ENCODE measurements at places on chromosomes 3 and 15.

DNA sequence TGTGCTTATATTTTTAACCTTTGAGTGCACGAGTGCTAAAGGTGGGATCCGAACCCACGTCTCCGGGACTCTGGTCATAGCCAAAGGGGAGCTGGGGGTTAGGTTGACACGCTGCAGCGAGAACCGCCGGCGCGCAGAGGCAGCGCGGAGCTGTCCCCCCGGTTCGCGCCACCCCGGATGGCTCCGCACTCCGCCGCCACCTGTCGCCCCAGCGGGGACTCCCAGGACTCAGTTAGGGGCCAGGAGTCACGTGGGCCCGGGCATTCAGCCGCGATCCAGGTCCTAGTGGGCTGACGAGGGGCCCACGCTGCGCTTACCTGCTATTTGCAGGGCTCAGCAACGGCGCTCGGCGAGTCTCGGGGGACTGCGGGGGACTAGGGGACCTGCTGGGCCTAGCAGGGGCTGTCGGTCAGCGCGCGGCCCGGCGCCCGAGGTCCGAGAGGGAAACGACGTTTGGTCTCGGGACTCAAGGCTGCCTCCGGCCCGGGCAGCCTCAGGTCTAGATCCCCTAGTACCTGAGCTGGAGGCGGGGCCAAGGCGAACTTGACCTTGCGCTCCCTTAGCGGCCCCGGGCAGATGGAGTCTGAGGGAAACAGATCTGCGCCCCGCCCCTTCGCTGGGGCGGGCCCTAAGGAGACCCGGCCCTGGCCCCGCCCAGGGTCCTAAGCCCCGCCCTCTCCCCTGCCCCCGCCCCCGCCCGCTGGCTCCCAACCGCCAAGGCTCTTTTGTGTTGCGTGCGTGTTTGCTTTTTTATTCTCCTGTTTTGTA, at the start of gene NMNAT3:
NMNAT3 (minus strand) TSS at position 585 of the 768 bp plus-strand sequence. CDS start 50,248 bp downstream, outside the sequence.
- DNase-seq = peak; percentile 86

GRCh38 chr3:16841904-16842271, 42.9 kb upstream of the PLCL2 start:
- peak; percentile 65 for DNase-seq

DNA sequence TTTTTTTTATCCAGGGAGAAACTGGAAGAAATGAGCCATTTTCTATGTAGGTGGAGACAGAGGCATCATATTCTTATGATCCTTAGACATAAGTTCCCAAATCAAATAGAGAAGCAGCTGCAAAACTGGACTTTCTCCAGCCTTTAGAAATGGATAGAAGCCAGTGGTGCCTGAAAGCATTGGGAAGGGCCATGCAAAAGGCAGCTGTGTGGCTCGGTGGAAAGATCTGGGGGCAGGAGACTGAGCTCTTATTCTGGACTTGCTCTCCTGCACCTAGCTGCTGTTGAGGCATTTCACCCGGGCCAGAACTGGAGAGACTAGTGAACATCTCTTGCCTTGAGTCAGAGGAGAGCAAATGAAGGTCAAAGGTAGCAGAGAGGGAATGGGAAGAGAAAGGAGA, 73.1 kb downstream of the TFG start:
- DNase-seq = no peak

DNA sequence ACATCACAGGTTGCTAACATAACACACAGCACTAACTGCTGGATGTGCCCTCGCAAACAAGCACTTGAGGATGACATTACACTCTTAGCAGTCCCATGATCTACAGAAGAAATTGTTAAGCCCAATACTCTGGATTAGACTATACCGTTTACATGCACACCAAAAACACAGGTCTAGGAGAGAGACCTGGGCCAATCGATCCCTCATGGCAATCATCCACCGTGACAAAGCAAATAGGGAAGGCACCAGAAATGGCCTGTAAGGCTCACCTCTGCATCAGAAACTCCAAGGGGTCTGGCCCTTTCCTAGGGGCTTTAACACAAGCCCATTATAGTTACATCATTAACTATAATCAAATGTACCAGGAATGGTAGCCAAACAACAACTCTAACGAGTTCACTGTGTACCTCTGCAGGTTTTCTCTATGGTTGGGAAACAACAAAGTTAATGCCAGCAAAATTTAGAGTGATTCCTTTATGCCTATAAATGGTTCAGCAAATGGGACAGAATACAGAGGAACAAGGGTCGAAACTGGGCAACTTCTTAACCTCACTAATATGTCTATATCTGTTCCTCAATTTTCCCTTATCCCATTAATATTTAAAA, 18.5 kb downstream of the TRANK1 start:
- no peak for DNase-seq

DNA sequence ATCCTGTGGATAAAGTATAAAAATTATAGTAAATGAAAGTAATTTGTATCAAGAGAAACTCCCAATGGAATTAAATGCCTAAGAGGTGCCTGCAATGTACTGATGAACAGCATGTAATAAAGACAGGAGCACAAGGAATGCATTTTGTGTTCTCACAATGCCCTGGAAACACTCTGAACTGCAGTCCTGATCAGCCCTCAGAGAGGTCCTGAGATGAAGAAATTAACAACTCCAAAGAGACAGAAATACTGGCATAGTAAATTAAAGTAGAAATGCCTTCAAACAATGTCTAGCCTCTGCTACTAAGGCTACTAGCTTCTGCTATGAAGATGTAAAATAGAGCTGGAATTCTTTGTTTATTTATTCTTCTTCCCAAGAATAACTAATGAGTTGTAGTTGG, 59.9 kb downstream of the CFAP20DC start:
- no peak for DNase-seq

DNA sequence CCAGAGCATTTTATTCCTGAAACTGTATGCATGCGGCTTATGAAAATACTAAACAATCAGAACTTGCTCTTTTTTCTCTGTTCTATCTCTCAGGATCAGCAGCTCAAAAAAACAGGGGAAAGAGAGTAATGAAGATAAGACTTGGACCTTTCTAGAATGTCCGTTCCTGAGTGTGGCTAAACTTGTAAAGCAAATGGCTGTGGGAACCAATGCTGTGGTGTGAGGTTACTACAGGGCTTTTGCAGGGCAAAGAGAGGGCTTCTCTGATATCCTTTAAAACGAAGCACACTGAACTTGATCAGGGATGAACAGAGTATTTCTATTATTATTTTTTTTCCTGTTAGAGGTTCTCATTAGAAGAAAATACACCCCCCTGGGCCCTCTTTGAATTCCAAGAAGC, 223.4 kb downstream of the THRB start:
- DNase-seq = no peak

DNA sequence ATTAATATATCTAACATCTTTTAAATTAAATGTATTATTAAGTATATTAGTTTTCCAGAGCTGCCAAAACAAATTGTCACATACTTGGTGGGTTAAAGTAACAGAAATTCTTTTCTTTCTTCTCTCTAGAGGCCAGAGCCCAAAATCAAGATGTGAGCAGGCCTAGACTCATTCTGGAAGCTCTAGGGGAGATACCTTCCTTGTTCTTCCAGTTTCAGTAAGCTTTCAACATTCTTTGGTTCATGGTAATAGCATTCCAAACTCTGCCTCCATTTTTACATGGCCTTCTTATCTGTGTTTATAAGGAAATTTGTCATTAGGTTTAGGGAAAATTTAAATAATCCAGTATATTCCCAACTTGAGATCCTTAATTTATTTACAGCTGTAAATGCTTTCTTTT, 1054.6 kb upstream of the GBE1 start:
- no peak for DNase-seq

DNA sequence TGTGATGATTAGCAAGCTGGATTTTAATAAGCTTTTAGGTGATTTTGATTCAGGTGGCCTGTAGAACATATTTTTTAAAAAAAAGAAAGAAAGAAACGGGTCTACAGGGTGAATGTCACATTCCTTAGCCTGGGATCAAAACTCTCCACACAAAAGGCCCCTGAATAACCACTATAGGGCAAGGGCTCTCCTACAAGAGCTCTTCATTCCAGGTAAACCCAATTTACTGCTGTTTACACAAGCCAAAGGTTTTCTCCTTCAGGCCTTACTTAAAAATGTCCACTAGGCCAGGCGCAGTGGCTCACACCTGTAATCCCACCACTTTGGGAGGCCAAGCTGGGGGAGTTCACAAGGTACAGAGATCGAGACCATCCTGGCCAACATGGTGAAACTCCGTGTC, 8.3 kb downstream of the MSL2 start:
- no peak for DNase-seq
